ENCODE measurements at places on chromosomes 1 and 21. TPM values are rescaled to one million over a fixed set of nuclear protein-coding genes. Genes with fewer than 3 reads are reported as not detected.

The HYI gene
- 2.5 TPM for polyA plus RNA-seq

The LIN28A gene
- polyA plus RNA-seq = not detected

DNA sequence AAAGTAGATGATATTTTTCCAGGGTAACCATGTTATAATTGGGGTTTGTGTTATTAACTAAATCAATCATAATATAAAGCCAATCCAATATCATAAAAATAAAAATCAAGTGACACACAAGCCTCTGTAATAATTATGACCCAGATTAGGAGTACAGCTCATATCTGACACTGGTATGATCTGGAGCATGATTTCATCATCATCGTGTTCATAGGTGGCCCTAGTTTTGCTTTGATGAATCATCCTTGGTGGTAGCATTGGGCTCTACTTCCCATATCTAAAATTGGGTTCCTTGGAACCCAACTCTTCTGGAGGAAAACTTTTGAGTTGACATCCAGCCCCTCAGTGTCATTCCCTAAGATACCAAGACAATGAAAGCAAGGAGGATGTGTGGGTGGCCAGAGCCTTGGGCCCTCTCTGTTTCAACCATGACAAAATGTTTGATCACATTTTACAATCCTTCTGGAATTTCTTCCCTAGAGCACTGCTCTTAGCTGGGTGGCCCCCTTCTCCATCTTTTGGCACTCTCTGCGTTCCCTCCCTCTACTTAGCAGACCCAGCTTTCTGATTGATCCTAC, 37.0 kb upstream of the ENAH start:
- DNase-seq = no peak

- no peak for DNase-seq
Observed at GRCh38 chr1:59554011-59554663, 257.2 kb downstream of the FGGY start.

Measured in naive B cell (primary cell).